T follicular helper cell (primary cell): ENCODE measurements at places on chromosomes 3 and 15.

DNA sequence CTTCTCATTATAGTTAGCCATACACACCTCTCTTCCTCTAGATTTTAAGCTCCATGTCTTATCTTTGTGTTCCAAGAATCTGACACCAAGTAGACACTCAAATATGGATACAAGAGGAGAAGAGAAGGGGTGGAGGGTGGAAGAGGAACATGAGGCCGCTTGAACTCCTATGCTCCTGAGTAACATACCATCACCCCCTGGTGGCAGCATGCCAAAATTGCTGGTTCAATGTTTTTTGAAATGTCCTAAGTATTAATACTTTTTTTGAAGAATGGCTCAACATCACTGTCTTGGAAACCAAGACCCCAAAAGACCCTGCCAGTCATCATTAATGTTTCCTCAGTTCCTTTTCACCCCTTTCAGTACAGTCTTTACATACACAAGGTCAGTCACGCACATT lies 71.8 kb upstream of the HACD2 start:
- no peak for DNase-seq

DNA sequence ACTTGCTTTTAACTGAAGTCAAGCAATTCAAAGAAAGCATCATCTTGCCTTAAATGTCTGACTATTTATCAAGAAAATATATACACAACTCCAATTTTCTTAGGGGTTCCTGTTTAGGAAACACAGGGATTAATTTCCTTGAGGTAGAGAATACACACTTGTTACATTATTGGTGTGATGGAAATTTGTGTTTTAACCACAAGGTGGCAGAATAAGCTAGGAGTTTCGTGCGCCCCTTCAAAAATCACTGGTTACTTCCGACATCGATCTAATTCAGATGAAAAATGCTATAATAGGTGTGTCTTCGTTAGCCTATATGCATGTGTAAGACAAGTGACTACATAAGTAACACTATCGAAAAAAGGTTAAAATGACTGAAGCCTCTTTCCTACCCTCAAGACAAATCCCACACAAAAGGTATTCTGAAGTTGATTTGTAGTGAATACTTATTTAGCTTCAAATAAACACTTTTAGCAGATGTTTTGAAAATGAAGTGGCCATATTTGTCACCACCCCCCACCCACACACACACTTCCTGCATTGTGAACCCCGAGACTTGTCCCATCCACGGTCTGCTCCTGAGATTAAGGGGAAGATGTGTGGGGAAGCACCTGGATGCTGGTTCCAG lies 246.5 kb downstream of the ROBO1 start:
- DNase-seq: no peak

- no peak for DNase-seq
Measured at GRCh38 chr3:61032991-61033390, 218.3 kb downstream of the FHIT start.

- DNase-seq: no peak
Measured at GRCh38 chr3:14617508-14618023, 34.0 kb upstream of the CCDC174 start.

GRCh38 chr3:172342097-172342659 lies 106.1 kb downstream of the GHSR start:
- DNase-seq: no peak

GRCh38 chr15:80549654-80550053 lies 145.5 kb upstream of the ABHD17C start:
- DNase-seq: no peak

DNA sequence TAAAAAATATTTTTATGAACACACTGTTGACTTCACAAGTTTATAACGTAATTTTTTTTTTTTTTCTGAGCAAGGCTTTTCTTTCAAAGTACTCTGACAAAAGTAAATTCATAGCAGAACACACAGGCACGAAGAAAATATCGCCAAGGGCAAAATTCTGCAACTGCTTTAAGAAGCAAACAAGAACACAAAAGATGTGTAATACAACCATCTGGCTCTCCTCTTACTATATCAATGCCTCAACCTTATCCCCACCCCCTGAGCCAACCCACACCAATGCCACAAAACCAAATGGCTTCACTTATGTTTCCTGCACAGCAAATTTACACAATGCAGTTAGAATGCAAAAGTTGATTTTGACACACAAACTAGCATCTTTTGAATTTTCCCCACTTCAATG lies 274.2 kb downstream of the FOXP1 start:
- DNase-seq: no peak

- no peak for DNase-seq
Measured at GRCh38 chr3:72969766-72970165, 26.8 kb upstream of the PPP4R2 start.

GRCh38 chr3:33829720-33830119 lies 31.3 kb downstream of the PDCD6IP start:
- no peak for DNase-seq

- no peak for DNase-seq
Measured at GRCh38 chr3:151459358-151459757, 1.5 kb downstream of the IGSF10 start.

DNA sequence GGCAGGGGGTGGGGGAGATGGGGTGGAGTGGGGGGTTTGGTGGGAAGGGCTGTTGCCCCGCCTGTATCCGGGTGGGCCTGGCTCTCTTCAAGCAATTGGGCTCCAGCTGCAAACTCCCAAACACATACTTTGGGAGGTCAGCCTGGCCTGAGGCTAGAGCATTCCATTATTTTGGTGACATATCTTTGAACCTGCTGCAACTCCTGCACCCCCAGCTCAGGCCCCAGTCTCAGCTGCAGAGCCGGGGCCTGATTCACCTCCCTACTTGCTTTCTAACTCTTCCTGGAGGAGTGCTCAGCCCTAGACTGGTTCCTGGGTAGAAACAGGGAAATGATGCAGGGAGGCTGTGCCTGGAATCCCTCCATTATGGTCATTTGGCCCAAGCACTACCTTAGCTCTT lies 140.8 kb upstream of the PRR23C start:
- no peak for DNase-seq
